ENCODE measurements at places on chromosomes 2 and 18.

DNA sequence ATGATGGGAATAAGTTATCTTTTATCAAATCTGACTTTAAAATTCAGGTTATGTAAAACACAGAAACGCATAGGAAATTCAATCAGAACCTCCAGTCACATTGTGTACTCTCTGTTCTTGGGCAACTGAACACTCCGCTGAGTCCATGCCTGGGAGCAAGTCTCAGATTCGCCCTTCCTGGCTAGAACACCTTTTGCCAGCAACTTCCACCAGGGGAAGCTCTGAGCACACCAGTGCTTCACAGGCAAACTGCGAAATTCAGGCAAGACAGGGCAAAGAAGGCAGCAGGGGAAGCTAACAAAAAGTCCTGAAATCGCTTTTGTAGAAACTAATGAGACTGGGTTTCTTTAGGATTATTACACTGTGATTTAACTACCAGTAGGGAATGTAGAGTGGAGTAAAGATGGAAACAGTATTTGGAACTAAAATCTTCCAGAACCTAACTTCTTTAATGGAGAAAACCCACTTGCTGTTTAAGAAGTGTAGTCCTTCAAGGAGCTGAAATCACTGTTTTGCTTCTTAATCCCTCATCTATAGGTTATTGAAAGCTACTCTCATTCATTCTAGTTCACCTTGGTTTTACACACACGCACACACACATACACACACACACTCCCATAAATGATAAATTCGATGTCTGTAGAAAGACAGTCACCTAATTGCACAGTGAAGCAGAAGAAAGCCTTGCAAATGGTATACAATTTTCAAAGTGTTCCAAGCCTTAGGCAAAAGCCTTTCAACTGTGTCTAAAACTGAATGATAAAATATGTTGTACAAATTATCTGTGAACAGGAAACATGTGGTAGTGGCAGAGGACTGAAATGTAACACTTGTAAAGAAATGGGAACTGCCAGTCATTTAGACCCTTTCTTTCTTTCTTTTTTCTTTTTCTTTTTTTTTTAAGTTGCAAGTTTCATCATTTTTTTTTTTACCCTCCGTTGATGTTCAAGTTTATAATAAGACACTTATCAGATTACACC is 214.5 kb downstream of the TMEM182 start:
- peak; percentile 86 for DNase-seq

DNA sequence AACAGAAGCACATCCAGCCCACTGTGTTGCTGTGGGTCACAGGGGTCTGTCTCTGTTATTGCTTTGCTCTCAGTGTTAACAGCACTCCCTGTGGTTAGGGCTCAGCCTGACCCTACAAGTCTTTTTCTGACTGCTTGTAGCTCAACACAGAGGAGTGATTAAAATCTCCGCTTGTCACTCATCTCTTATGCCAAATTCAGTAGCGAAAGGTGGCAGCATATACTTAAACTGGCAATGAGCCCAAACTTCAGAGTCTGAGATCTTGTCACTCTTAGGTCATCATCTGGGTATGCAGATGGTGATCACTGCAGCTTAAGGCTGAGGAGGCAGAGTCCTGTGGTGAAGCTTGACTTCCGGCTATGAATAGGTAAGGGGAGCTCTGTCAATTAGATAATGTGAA is 63.3 kb upstream of the CSRNP3 start:
- DNase-seq: peak; percentile 50

GRCh38 chr18:70311726-70312125 is 22.9 kb downstream of the SOCS6 start:
- DNase-seq: no peak

DNA sequence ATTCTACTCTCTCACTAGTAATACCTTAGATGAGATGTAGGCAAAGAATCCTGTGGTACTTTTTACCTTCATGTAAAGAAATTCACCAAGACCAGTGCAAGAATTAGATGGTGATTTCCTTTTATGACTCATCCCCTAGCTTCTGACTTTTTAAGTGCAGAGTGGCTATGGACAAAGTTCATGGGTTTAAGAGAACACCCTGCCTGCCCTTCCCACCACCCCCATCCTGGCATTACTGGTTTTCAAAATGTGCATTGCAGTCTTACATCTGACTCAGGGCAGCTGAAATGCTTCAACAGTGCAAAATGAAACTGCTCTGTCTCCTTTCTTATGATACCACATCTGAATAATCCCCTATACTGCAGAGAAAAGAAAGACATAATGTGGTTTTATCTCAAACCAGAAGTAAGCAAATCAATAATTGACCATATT is 22.6 kb downstream of the MAIP1 start:
- DNase-seq: no peak

DNA sequence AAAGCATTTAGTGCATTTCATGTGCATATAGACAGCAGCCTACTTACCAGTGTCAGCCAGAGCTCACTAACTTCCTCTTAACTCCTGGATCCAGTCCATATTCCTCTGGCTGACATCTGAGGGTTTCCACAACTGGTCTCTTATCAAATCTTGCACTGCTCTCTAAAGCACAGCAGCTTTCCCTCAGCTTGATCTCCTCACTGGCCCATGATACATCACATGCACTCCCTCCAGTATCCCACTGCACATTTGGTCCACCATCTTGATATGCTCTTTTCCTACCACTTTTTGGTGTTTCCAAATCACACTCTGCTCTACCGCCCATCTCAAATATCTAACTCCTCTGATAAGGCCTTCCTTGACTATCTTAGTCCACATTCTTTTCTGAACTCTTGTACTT is 105.0 kb upstream of the ZFP36L2 start:
- no peak for DNase-seq

DNA sequence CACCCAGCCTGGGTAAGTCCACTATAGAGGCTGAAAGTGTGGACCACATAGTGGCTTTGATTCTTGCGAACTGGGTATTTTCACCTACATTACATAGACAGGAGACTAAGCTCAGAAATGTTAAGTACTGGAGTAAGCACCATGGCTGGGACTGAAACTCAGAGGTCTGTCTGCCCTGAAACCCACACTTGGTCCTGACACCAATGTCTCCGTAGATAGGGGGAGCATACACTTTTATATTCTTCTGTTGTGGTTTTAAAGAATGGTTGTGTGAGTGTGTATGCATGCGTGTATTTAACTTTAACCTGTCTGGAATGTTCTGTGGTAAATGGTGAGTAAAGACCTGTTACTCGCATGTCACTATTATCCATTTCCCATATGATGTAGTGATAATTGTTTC is 10.3 kb upstream of the NPPC start:
- DNase-seq: no peak

DNA sequence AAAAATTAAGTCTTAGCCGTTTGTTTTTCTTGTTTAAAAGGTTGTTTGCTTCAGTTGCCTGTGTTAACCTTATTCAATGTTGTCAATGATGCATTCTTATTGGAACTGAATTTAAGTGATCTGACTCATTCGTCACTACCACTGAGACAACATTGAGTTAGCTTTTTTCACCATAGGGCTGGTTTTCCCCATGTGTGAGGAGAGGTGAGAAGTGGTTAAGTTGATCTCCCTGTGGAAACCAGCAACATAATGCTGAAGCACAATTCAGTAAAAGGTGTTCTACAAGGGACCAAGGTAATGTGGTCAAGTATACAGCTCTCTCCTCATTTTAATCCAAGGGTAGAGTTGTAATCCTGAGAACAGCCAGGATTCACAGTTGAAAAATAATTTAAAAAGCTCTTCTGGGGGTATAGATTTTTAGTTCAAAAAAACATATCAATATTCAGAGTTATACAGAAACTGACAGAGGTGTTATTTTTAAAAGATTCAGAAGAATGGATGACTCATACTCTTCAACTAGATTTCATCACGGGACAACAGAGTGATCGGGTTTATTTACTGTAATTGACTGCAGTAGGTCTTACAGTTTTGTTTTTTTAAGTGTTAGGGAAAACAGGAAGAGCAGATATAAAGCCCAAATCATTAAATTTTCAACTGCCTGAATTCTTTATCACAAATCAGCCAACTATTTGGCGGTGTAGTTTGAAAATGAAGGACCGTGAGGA is 12.6 kb downstream of the NOP58 start:
- no peak for DNase-seq

DNA sequence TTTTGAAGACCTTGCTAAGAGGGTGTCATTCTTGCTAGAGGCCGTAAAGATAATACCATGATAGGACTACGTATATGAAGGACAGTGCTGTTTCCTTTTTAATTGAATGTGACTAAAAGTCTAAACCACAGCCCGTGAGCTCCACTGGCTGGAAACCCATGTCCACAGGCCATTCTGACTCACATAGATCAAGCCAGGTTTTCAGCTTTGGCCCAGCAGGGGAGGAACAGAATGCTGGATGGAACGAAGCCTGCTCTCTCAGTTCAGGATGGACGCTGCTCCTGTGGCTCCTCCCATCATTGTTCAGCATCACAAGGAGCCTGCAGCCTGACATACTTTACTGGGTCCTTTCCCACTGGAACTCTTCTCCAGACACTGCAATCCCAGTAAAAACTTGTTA is 47.6 kb downstream of the ALPK2 start:
- DNase-seq: no peak

DNA sequence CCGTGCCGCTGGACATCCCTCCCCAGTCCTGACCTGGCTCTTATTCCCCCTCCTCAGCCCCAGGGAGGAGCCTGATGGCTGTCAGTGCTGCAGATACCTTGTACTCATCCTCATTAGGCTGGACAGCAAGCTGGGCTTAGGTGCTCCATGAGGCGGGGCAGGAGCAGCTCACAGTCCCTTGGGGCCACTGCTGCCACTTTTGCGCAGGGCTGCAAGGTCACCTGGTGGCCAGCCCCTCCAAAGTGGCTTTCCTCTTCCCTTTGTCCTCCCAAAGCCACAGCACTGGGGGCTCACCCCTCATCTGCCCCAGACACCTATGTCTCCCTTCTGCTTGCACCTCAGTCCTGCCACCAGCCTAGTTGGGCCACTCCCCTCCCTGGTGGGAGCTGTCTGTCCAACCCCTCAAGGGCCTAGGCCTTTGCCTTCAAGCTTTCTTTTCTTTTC is 60.8 kb downstream of the FAM168B start:
- no peak for DNase-seq

DNA sequence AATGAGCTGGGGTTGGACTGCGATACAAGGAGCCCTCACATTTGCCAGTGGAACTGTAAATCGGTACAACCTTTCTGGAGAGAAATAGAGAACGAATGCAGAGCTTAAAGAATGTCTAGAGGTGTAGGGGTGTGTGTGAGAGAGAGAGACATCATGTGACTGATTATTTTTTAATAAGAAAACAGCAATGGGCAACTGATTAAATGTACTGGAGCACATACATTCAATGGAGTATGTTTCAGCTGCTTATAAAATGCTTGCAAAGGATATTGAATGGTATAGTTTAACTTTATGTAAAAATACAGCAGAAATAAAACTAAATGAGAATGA is 391 bp upstream of the TMEM17 start:
- DNase-seq: no peak

DNA sequence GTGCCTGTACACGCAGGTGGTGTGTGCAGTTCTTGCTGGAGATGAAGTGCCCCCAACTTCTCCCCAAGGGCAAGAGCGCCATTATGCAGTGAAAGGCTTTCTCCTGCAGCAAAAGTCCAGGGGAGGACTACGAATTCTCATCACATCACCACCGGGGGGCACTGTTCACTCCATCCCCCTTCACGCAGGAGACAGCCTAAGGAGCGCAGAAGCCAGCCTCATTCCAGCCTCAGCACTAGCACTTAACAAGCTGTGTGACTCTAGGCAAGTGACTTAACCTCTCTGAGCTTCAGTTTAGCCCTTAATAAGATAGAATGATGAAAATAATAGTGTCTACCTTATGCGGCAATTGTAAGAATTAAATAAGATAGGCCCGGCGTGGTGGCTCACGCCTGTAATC is 32.3 kb downstream of the DNMT3A start:
- DNase-seq: peak; percentile 69

DNA sequence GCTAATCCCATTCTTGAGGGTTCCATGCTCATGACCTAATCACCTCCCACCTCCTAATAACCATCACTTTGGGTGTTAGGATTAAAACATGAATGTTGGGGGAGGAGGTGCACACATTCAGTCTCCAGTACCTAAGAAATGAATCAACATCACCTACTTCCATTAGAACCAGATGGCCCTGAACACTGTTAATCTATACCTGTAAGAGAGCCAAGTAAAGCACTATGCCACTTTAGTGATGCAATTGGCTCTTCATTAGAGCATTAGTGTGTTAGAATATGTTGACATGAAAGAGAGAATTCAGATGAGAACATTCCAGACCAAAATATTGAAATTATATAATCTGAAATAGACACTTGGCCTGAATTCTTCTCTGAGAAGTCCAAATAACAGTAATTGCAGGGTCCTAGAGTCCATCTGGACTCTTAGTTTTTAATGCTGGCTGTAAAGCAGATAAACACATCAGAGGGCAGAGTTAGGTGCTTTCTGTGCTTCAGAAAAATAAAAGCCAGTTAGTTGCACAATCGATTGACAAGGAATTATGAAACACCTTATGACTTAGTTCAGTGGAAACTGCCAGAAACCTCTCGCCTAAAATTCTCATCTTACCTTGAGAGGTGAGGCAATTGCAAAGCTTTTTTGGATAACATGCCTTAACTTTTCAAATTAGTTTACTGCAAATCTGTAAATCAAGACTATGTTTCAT is 923.7 kb downstream of the SLC4A3 start:
- DNase-seq: peak; percentile 7

GRCh38 chr2:20647738-20648137 is 3.2 kb downstream of the HS1BP3 start:
- no peak for DNase-seq

DNA sequence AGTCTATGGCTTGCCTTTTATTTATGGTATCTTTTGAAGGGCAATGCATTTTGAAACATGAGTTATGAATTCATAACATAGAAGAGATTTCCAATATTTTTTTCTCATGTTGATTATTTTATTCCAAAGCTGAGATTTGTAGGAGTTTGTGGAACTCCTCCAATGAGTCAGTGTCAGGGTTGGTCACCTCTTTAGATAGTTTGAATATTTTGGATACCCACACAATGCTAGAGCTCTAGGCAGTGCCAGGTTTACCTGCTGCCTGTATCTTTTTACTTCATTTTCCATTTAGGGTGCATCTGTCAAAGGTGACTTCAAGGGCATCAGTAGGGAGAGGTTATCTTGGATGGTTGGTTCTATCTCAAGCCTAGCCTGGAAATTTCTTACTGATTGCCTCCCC is 152.7 kb downstream of the CERS6 start:
- DNase-seq: no peak

GRCh38 chr2:9308186-9308955 is 101.8 kb downstream of the ASAP2 start:
- DNase-seq: no peak

- DNase-seq: no peak
These were observed 131.6 kb upstream of the SATB2 start for GRCh38 chr2:199589306-199589705.

DNA sequence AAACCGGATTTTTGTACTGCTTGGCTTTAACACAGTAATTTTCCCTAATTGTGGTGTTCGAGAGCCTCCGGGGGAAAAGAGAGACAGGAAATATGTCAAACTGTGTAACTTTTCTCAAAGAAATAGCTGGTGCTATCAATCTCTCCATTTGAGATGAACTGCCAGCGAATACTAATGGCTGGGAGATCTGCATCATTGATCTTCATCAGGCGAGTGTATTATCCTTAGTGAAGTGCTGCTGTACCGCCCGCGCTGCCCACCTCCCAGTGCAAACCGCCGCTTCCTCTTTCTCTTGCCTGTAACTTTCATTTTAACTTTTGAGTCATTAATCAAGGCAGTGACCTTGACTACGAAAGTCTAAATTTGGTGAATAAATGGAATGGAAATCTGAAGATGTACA is 246.1 kb upstream of the ST6GAL2 start:
- DNase-seq: no peak

GRCh38 chr2:157898591-157898996 is 22.5 kb upstream of the ACVR1 start:
- no peak for DNase-seq

GRCh38 chr2:50596515-50596914 is 435.4 kb downstream of the NRXN1 start:
- peak; percentile 97 for DNase-seq

Data from NCI-H1694 treated with DMSO at 0.1 percent for 48 hours (cell line).